ENCODE measurements at places on chromosomes 6 and 20.

- DNase-seq = no peak
Measured at GRCh38 chr6:7390226-7390878, 744 bp downstream of the RIOK1 start.

GRCh38 chr20:16974855-16975162, 226.7 kb downstream of the OTOR start:
- DNase-seq = no peak

DNA sequence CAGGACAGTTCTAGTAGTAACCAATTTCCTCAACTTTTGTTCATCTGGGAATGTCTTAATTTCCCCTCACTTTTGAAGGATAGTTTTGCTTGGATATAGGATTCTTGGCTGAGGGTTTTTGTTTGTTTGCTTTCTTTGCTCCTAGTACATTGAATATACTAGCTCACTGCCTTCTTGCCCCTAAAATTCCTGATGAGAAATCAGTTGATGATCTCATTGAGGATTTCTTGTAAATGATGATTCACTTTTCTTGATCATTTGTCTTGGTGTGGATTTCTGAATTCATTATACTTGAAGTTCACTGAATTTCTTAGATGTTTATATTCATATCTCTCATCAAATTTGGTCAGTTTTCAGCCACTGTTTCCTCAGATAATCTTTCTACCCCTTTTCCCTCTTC, 49.1 kb upstream of the PRDM1 start:
- DNase-seq = no peak

GRCh38 chr6:156634951-156635371, 142.2 kb upstream of the ARID1B start:
- no peak for DNase-seq

DNA sequence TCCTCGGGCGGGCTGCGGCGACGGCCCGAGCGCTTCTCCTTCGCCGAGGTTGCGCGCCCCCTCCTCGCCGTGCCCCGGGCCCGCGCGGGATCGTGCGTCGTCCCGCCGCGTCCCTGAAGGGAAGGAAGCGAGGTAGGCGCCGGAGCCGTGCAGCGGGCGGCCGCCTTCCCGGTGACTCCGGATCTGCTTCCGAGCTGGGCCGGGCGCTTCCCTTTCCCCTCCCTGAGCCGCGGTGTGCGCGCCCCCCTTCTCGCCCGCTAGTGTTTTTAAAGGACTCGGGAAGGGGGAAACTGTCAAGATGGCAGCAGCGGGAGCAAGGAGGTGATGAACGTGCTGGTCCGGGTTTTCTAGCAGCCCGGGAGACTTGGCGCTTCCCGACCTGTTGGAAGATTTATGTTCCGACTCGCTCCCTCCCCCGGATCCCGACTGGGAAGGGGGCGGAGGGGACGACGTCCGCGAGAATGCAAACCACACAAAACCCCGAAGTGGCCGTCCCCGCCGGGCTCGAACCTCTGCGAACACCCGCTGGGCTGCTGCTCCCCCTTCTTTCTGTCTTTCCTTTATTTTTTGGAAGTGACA, 744 bp upstream of the FOXO3 start:
- no peak for DNase-seq
